ENCODE measurements at places on chromosomes 16 and 17. TPM values are rescaled to one million over a fixed set of nuclear protein-coding genes. Genes with fewer than 3 reads are reported as not detected.

Gene KRTAP4-1
- total RNA-seq: 0.49 TPM

DNA sequence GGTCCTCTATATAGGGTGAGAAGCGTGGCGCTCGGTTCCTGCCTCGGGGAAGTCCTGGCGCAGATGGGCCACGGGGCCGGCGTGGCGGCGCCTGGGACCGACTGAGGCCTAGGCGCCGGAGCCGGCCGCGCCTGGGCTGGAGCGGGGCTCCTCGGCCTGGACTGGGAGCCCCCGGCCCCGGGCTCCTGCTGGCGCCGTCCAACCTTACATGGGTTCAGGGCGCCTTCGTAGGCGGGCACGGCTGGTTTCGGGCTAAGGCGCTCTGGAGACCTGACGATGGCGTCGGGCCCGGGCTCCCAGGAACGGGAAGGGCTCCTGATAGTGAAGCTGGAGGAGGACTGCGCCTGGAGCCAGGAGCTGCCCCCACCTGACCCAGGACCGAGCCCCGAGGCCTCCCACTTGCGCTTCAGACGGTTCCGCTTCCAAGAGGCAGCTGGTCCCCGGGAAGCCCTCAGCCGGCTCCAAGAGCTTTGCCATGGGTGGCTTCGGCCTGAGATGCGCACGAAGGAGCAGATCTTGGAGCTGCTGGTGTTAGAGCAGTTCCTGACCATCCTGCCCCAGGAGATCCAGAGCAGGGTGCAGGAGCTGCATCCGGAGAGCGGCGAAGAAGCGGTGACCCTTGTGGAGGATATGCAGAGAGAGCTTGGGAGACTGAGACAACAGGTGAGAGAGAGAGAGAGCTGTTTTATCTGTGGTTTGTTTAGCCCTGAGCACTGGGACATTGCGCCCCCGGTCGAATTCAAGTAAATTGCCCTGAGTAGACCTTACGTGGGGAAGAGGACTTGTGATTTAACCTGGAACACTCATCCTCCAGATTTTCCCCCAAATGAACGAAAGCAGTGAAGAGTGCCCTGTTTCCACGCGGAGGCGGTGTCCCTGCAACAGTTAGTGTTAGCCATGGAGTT lies 504 bp downstream of the ZNF263 start:
- H3K36me3 ChIP-seq: peaks cover 14% of the 10 kb centered on the region
- DNase-seq: no peak
- H3K4me3 ChIP-seq: peak overlapping the region; percentile 72
- peaks cover 19% of the 10 kb centered on the region for H3K4me1 ChIP-seq
- no peaks in the 10 kb centered on the region for H3K27me3 ChIP-seq

- no peaks in the 10 kb centered on the region for H3K36me3 ChIP-seq
- no peak overlapping the region for H3K27ac ChIP-seq
- H3K27me3 ChIP-seq: no peaks in the 10 kb centered on the region
Observed at GRCh38 chr17:8133399-8133798, 9.5 kb upstream of the HES7 start.

DNA sequence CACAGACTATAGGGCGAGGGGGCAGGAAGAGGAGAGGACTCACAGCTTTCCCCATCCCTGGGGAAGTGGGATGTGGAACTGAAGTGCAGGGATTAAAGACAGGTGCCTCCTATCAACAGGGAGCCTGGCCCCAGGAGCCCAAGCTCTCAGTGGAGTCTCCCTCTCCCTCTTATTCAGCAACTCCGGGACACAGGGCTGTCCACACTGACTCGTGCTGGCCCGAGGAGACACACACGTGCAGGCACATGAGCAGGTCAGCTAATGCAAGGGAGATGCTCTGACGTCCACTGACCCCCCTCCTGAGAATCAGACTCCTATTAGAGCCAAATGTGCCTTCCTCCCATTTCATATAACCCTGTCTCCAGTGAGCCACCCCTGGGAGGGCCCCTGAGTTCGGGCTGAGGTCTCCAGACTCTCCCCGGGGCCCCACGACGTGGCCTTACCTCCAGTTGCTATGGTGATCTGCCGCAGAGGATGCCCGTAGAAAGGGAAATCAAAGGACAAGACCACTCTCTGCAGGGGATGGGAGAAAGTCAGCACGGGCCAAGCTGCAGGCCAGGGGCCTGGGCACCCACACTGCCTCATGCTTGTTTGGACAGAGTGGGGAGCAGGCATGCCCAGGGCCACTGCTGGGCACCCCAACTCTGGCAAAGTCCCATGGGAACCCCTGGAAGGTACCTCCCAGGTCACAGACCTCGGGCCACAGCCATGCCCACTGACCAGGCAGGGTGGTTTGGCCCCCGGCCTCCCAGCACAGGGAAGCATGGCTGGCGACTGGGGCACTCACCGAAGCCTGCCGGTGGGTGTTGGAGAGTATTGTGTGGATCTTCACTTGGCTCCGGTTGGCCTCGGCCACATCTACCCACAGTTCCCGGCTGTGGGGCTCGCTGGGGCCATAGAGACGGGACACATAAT lies 42.7 kb downstream of the PLXDC1 start:
- no peak for DNase-seq
- H3K36me3 ChIP-seq: no peaks in the 10 kb centered on the region
- H3K4me3 ChIP-seq: no peak overlapping the region
- H3K27me3 ChIP-seq: no peaks in the 10 kb centered on the region

DNA sequence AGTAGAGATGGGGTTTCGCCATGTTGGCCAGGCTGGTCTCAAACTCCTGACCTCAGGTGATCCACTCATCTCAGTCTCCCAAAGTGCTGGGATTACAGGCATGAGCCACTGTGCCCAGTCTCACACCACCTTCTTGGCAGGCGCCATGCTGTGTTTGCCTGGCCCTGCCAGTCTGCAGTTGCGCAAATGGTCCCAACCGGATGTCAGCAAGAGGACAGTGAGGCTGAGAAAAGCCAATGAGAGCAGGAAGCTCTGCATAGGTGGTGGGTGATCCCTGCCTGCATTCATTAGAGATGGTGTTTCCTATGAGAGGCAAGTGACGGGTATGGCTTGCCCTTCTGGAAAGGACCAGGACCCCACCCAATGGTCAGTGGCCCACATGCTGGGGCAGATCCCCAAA lies 59.3 kb downstream of the PECAM1 start:
- H3K27ac ChIP-seq: no peak overlapping the region
- no peak for DNase-seq
- H3K4me3 ChIP-seq: no peak overlapping the region

Gene PKMYT1
- 63.3 TPM for total RNA-seq

DNA sequence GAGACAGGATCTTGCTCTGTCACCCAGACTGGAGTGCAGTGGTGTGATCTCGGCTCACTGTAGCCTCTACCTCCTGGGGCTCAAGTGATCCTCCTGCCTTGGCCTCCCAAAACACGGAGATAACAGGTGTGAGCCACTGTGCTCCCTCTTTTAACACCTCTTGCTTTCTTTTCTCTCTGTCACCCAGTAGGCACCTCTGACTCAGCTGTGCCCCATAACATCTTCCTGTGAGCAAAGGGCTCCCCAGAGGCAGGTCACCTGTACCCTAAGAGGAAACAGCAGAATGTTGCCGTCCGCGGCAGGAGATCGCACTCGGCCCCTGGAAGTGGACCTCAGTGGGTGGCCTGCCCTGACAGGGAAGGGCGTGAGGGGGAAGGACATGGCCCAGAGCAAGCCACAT lies 918 bp upstream of the NLRC3 start:
- no peaks in the 10 kb centered on the region for H3K36me3 ChIP-seq
- H3K27me3 ChIP-seq: no peaks in the 10 kb centered on the region
- H3K27ac ChIP-seq: no peak overlapping the region
- H3K4me1 ChIP-seq: no peaks in the 10 kb centered on the region
- no peak for DNase-seq

Measured in Caco-2 (cell line).